ENCODE measurements at places on chromosomes 7 and 10.

- DNase-seq: no peak
Observed at GRCh38 chr10:621513-621912, 68.0 kb downstream of the DIP2C start.

DNA sequence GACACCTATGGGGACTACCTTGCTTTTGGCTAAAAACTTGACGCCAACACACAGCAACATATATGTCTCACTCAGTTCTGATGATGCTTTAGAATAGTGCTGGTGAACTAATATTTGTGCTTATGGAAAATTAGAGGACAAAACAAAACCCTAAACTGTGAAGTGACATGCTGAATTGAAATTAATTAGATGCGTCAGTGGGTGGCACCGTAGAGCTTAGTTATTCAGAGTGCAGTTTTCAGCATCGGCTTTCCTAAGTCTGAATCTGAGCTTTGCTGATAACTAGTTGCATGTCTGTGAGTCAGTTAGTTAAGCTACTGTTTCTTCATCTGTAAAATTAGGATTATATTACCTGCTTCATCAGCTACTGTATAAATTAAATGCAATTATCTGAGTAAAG is 245.0 kb upstream of the SORCS1 start:
- no peak for DNase-seq

GRCh38 chr7:144709066-144709465 is 126.8 kb downstream of the TPK1 start:
- DNase-seq: no peak

DNA sequence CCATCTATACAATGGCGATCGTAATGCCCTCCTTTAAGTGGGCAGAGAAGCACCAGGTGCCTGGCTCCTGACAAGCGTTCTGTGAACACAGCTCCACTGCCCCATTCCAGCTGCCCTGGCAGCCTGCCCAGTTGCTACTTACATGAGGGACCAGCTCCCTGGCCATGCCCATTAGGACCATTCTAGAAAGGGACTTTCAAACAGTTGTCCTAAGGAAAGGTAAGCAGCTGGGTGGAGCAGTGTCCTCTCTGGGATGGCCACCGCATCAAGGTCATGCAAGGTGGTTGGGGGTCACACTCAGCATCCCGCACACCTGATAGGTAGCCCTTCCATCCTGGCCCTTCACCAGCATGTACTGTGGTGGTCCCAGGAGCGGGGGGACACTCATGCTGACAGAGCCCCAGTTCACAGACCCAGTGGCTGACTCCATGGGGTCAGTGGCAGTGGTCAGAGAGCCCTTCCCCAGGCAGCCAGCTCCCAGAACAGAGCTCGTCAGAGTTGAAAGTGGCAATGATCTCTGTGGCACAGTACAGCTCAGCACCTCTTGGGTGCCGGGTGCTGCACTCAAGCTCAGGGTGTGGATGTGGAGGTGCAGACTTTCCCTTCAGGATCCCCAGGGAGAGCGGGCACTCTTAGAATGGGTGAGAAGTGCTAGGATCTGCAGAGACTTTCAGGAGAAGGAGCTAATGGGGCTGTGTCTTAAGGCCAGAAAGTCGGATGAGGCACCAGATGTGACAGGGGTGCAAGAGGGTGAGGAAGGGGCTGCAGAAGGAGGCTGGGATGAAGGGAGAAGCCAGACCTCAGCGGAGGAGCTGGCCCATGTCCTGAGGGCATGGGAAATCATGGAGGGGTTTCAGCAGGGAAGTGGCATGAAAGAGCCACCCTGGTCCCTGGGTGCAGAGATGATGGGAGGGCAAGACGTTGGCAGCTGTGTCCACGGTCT is 10.9 kb downstream of the MMRN2 start:
- no peak for DNase-seq

DNA sequence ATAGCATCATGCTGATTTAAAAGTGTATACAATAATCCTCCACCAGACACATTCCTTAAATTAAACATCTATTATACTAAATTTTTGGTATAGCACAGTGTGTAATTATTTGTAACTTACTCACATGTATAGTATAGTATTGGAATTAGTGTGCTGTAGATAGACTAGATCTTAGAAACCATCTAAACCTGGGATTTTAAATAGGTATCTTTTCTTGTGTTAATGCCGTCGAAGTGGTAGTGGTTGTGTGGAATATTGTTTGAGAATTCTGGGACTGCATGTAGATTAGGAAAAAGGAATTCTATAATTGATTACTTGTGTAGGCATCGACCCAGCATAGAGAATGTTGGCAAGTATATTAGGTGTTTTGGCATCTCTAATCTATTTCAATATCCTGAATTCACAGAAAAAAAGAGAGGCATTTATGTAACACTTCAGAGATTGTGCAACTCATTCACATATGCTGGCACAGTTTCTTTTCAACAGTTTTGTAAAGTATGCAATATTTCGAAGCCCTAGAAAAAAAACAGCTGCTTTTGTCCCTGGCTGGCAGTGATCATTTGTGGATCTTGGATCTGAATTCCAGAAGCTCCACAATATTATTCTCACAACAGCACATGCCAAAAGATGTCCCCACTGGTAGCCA is 145.5 kb upstream of the AGR3 start:
- no peak for DNase-seq
